ENCODE measurements at places on chromosomes 1 and 21. TPM values are rescaled to one million over a fixed set of nuclear protein-coding genes. Genes with fewer than 3 reads are reported as not detected.

The MARCKSL1 gene
- 3.7 TPM for total RNA-seq

- H3K4me3 ChIP-seq: no peak overlapping the region
- H3K4me1 ChIP-seq: peaks cover 19% of the 10 kb centered on the region
- H3K36me3 ChIP-seq: no peaks in the 10 kb centered on the region
- H3K27me3 ChIP-seq: no peaks in the 10 kb centered on the region
Observed at GRCh38 chr1:54566438-54567141, 18.6 kb downstream of the ACOT11 start.

DNA sequence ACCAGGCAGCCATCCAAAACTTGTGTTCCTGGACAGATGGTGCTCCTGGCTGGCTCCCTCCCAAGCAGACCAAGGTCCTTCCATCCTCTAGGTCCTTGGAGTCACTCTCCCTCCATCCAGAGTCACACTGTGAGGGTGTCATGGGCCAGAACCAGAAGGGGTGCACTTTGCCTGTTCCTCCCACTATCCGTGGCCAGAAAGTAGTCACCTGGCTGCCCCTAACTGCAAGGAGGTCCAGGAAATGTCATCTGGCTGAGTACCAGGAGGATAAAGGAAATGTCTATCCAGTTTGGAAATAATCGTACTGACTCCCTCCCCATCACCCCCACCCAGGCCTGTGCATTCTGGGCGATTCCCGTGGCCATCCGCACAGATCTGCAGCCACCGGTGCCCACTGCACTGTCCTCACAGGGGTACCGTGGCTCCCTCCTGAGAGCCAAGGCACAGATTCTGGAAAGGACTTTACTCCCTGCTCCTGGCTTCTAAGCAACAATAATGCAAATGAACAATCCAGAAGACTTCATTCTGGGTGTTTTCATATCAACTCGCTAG lies 253.2 kb downstream of the NPHP4 start:
- no peak overlapping the region for H3K27ac ChIP-seq
- no peaks in the 10 kb centered on the region for H3K36me3 ChIP-seq
- no peaks in the 10 kb centered on the region for H3K4me1 ChIP-seq
- no peak overlapping the region for H3K4me3 ChIP-seq
- no peak for DNase-seq
- H3K27me3 ChIP-seq: no peaks in the 10 kb centered on the region

DNA sequence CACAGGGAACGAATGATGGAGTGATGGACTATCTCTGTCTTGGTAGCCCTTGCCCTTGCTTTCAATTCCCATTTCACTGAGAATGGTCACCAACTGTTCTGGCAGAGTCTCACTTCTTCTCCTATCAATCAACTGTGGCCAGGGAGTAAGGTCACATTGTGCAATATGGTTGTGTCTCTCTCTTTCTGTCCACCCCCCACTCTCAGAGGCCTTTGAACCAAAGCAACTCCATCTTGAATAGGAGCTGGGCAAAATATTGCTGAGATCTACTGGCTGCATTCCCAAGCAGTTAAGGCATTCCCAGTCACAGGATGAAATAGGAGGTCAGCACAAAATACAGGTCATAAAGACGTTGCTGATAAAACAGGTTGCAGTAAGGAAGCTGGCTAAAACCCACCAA lies 36.7 kb downstream of the NTMT2 start:
- no peak overlapping the region for H3K27ac ChIP-seq
- no peaks in the 10 kb centered on the region for H3K36me3 ChIP-seq
- H3K27me3 ChIP-seq: no peaks in the 10 kb centered on the region
- H3K4me3 ChIP-seq: no peak overlapping the region
- no peak for DNase-seq
- no peaks in the 10 kb centered on the region for H3K4me1 ChIP-seq

- no peaks in the 10 kb centered on the region for H3K36me3 ChIP-seq
- no peaks in the 10 kb centered on the region for H3K4me1 ChIP-seq
- no peak overlapping the region for H3K27ac ChIP-seq
- H3K4me3 ChIP-seq: no peak overlapping the region
Observed at GRCh38 chr1:218421531-218421930, 76.4 kb downstream of the TGFB2 start.

GRCh38 chr1:162946701-162947100 lies 85.7 kb upstream of the CCDC190 start:
- H3K36me3 ChIP-seq: no peaks in the 10 kb centered on the region
- no peak for DNase-seq
- H3K4me1 ChIP-seq: no peaks in the 10 kb centered on the region
- no peak overlapping the region for H3K27ac ChIP-seq

Data from thoracic aorta (tissue), 2 donors.